Activated CD4-positive, alpha-beta T cell treated with anti-CD3 and anti-CD28 coated beads, Interleukin-10, Interleukin-2, amounts not matched to agents 100 ng/mL and 50 ng/mL, durations not matched to agents 16 hours and 8 hours (primary cell): ENCODE measurements at places on chromosomes 11 and 22.

GRCh38 chr22:40898850-40899357 lies 37.0 kb upstream of the DNAJB7 start:
- peak; percentile 73 for DNase-seq

DNA sequence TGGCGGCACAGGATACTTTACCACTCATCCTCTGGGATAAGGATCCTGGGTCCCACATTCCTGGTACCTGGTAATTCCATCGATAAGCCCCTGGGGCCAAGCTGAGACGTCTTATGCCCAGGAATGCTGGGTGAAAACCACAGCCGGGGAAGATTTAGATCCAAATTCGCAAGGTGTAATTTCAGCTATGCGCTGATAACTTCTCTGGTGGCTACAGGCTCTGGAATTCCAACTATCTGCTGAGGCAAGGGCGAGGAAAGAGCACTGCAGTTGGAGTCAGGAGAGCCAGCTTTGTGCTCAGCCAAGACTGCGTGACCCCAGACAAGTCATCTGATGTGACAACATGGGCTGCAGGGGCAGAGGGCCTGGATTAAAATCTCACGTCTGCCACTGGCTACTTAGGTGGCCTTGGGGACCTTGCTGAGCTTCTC lies 9.9 kb upstream of the MYEOV start:
- DNase-seq = no peak

- DNase-seq = no peak
Observed at GRCh38 chr11:116701297-116701801, 71.4 kb downstream of the BUD13 start.

DNA sequence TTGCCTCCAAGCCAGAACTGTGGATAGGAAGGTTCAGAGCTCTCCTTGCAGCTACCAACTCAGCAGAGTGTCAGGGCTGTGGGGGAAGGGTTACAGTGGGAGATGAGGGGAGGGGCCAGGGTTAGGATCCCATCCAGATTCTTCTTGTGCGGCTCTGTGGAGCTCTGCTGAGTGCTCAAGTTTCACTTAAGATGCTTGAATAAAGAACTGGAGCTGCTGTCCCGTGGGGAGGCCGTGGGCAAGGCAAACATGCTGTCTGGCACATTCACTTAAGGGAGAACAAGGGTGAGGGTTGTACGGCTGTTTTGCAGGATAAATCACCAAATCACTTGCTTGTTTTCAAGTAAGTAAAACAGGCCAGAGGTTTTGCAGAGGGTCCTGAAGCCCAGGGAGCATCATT lies 197.1 kb downstream of the FAM76B start:
- DNase-seq = no peak

DNA sequence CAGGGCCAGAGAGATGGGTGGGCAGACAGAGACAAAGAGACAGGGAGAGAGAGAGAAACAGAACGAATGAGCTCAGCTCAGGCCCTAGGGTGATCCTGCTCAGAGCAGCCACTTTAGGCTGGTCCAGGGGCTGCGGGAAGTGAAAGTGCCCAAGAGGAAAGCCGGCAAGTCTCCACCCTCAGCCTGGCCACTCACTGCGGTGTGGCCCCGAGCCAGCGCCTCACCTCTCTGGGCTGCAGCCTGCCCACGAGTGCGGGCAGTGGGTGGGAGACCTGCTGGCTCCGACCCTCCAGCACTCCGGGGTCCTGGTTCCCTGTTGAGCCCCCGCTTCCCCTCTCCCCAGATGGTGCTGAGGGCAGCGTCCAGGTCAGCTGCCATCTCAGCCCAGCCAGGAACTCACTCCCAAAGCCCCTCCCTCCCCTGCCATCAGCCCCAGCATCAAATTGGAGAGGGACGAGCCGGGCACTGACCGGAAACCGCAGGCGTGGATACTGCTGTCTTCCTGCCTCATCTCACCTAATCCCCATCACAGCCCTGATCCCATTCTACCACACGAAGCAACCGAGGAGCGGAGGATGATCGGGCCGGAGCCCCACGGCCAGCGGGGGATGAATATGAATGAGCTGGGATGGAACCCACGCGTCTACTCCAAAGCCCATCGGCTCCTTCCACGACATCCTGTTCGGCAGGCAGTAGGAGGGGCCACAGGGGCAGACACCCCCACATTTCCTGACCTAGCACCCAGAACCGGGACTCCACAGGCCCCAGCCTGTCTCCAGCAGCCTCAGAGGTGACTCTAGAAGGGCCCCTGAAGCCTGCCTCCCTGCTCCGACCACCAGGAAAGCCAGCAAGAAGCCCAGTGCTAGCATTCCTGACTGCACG lies 16.9 kb downstream of the ELFN2 start:
- DNase-seq = no peak

- DNase-seq = no peak
Observed at GRCh38 chr22:29693161-29693560, 26.6 kb upstream of the CABP7 start.

DNA sequence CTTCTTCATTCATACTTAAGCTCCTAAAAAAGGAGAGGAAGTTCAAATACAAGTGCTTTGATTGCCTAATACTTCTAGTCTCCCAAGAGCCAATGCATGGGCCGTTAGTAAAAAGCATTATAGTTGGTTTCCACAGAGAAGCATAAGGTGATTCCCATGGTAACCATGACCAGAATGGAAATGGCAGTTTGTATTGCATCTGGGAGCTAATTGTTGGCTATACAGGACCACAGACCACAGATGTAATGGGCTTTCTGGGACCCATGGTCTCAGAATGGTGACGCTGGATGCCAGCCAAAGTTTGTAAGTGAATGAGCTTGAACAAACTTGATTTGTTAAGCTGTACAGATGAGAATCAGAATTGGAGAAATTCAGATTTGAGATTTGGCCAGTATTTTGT lies 333.9 kb upstream of the C11orf87 start:
- DNase-seq = no peak

DNA sequence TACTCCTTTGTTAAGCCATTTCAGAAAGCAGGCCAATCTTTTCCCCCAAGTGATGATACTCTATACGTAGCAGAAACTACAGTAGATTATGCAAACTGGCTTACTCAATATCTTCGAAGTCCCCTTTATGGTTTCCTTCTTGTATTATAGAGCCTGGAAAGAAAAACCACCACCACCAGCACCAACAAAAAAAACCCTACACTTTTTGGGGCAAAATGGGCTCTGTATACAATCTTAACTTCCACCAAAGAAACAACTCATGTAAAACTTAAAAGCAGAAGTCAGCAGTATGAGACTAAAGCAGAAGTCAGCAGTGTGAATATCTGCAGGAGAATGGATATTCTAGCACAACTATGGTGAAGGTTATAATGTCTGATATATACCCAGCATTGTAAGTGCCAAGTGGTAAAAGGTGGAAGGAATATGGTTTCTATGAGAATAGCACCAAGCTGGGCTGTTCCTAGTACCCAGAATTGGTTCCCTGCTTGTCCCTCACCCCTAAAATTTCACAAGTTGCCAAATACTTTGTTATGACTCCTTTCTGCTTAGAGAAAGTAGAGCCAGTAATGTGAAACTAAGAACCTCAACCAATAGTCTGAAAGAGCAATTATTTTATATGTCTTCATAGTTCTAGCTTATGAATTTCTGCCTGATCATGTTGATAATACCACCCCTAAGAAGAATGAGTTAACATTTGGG lies 252.1 kb downstream of the SBF2 start:
- DNase-seq = no peak

DNA sequence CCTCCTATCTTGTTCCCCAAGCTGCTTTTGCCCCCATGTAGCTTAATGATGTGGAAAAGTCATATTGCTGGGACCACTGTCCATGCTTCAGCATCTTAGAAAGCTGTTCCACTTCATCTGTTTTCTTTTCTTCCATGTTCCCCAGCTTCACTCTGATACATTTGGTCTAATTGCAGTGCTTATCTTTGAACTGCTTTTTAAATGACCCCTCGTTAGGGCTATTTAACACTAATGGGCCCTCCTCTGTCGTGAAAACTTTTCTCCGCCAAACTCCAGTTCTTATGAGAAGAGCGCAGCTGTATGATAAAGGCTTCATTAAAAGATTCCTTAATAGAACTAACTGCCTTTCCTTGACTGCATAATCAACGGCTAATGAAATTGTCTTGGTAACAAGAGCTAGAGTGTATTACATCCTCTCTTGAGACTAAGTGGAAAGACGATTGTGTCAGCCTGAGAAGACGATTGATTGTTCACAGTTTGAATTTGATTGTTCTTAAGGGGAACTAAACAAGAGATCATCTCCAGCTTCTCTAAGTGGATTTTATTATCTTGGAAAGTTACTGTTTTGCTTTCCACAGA lies 165.0 kb upstream of the MTNR1B start:
- no peak for DNase-seq

- DNase-seq = no peak
Observed at GRCh38 chr11:70663815-70664214, 265.5 kb downstream of the CTTN start.

DNA sequence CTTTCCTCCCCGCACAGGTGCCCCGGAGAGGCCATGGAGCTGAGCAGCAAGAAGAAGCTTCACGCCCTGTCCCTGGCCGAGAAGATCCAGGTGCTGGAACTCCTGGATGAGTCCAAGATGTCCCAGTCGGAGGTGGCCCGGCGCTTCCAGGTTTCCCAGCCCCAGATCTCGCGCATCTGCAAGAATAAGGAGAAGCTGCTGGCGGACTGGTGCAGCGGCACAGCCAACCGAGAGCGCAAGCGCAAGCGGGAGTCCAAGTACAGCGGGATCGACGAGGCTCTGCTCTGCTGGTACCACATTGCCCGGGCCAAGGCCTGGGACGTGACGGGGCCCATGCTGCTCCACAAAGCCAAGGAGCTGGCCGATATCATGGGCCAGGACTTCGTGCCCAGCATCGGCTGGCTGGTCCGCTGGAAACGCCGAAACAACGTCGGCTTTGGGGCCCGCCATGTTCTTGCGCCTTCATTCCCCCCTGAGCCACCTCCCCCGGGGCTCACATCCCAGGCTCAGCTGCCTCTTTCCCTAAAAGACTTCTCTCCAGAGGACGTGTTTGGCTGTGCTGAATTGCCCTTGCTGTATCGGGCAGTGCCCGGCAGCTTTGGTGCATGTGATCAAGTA lies 1.3 kb downstream of the TIGD3 start:
- DNase-seq = no peak

GRCh38 chr11:43947003-43947500 lies 4.6 kb downstream of the C11orf96 start:
- DNase-seq = no peak

- DNase-seq = no peak
Observed at GRCh38 chr11:92284558-92284957, 59.9 kb downstream of the FAT3 start.

- peak; percentile 57 for DNase-seq
Observed at GRCh38 chr11:86418917-86419316, 44.2 kb downstream of the CCDC81 start.

DNA sequence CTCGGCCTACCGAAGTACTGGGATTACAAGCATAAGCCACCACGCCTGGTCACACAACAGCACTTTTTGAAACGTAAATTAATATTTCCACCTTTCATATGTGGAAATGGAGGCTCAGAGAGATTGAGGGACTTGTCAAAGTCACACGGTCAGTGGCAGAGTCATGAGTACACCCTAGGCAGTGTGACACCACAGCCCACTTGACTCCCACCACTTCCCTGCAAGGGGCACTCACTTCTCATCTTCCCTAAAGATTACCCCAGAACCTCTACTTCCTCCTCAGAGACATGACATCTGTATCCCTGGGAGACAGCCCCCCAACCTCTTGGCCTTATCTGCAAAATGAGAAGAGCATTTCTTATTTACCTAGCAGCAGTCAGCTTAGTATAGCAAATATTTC lies 16.5 kb upstream of the MYOD1 start:
- DNase-seq = no peak

DNA sequence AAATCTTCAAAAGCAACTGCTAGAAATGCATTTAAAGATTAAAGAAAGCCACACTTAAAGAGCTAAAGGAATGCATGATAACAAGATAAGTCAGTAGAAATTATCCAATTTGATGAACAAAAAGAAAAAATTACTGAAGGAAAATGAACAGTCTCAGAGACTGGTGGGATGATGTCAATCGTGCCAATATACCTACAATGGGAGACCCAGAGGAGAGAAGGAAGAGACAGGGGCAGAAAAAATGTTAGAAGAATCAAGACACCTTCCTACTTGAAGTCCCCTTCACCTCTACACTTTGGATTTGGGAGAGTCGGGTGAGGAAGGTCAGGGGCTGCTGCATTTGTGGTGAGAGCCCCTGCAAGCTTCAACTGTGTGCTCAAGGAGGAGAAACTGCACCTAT lies 216.3 kb downstream of the BUD13 start:
- DNase-seq = no peak

GRCh38 chr22:35620624-35621251 lies 3.6 kb upstream of the MB start:
- no peak for DNase-seq

DNA sequence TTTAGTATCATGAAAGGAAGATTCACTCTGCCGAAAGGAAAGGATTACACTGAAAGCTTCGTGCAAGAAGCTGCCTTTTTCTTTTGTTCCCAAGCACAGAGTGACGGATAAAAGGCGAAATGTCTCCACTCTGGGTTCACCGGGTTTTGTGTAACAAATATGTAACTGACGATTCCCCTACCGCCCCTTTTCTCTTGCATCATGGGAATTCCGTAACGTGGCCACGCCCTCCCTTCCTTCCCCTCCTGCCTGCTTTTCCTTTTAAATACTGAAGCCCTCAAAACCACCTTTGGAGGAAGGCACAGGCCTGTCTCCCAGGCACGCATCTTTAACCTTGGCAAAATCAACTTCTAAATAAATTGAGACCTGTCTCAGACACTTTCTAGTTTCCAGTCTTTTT lies 16.4 kb upstream of the TESMIN start:
- DNase-seq = no peak

DNA sequence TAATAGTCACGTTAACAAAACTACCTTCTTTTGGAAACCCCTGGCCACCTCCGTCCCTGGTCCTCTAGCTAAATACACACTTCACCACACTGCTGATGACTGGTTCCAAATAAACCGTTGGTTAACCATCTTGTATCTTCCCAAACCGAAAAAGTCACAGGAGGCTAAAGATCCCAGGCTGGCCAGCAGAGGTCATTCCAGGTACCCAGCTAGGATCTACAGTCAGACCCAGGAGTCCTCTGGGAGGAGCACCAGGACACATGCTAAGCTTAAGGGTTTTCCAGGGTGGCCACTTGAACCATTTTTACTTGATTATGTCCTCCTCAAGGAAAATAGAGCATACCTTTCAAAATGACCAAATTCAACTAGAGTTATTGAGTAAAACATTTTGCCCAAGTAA lies 103.2 kb downstream of the ETS1 start:
- no peak for DNase-seq

- no peak for DNase-seq
Observed at GRCh38 chr11:47305734-47306483, 36.0 kb downstream of the MADD start.

GRCh38 chr11:96303064-96303463 lies 39.9 kb downstream of the MAML2 start:
- no peak for DNase-seq

DNA sequence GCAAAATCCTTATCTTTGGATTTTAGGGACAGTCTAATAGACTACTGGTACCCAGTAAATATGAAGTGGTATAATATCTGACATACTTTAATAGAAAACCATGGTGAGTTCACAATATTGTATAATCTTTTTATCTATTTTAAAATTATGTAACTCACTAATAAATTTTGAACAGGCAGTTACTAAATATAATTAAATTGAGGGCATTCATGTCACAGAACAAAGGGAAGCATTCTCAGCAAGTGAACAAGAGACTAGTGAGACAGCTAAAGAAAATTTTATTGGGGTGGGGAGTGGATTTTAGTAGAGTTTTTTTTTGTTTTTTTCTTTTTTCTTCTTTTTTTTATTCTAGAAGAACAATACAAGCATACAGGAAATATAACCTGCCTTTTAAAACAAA lies 55.0 kb downstream of the DNAJC24 start:
- DNase-seq = no peak
